ENCODE measurements at places on chromosomes 13 and 19.

GRCh38 chr13:49567491-49567890 lies 17.9 kb downstream of the RCBTB1 start:
- no peak for DNase-seq

- DNase-seq: peak; percentile 36
These were observed 5.7 kb downstream of the HOOK2 start for GRCh38 chr19:12769689-12770088.

- DNase-seq: no peak
These were observed 19.6 kb downstream of the MPND start for GRCh38 chr19:4362831-4363545.

- DNase-seq: no peak
These were observed 326.0 kb downstream of the HS6ST3 start for GRCh38 chr13:96415831-96416385.

- no peak for DNase-seq
These were observed 121.3 kb upstream of the CACNA1A start for GRCh38 chr19:13627531-13627930.

DNA sequence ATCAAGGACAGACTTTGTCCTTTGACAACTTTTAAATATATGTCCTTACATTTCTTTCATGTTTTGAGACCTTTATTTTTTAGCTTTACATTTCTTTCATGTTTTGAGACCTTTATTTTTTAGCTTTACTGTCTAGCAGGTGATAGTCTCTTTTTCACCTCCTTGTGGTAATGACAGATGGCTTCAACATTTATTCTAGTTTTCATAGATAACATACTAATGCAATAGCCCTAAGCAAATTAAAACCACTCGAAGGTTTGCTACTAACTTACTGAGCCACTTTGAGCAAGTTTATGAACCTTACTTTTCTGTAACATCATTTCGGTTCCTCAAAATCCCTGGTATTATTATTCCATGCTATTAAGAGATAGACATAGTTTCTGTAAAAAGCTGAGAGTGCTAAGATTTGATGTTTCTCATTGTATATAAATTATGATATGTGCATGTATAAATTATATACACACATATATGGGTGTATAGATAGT lies 4.5 kb downstream of the DACH1 start:
- DNase-seq: no peak

DNA sequence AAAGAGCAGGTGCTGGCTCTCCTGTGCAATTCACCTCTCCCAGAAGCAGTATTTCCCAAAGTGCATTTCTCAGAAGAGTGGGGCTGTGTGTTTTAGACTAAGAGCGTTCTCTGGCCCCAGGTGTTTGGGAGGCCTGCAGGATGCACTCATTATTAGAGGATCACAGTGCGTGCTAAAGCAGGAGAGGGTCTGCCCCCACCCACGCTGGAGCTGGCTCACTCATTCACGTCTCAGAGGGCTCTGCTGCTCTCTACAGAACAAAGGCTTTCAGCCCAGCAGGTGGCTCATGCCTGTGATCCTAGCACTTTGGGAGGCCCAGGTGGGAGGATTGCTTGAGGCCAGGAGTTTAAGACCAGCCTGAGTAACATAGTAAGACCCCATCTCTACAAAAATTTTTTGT lies 756.7 kb downstream of the UQCRFS1 start:
- DNase-seq: no peak

GRCh38 chr13:109668433-109669233 lies 117.8 kb downstream of the IRS2 start:
- no peak for DNase-seq

GRCh38 chr13:27699952-27700351 lies 78.3 kb downstream of the POLR1D start:
- DNase-seq: no peak

GRCh38 chr13:98533912-98534311 lies 43.0 kb downstream of the STK24 start:
- no peak for DNase-seq

GRCh38 chr13:36259361-36260137 lies 38.1 kb downstream of the CCDC169 start:
- no peak for DNase-seq

DNA sequence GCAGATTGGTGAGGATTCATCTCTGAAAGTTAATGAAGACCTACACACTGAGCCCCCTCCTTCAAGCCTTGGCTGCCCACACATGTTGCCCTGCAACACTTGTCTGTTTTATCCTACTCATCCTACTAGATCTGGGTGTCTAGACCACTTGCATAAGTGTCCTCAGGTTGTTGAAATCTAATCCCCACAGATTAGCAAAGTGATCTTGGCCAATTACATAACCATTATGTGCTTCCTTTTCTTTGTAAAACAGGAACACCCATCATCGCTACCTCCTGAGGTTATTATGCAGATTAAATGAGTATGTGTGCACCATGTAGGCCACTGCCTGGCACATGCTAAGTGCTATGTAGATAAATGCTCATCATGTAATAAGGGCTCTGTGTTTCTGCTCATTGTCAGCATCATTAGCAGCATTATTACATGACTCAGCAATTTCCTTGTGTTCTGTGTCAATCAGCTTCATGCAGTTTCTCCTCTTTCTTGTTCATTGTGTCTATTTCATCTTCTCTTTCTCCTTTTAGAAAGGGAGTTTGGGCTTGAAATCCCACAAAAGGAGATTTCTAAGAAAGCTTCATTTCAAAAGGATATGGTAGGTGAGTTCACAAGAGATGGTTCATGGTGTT lies 15.1 kb downstream of the ZNF175 start:
- no peak for DNase-seq

DNA sequence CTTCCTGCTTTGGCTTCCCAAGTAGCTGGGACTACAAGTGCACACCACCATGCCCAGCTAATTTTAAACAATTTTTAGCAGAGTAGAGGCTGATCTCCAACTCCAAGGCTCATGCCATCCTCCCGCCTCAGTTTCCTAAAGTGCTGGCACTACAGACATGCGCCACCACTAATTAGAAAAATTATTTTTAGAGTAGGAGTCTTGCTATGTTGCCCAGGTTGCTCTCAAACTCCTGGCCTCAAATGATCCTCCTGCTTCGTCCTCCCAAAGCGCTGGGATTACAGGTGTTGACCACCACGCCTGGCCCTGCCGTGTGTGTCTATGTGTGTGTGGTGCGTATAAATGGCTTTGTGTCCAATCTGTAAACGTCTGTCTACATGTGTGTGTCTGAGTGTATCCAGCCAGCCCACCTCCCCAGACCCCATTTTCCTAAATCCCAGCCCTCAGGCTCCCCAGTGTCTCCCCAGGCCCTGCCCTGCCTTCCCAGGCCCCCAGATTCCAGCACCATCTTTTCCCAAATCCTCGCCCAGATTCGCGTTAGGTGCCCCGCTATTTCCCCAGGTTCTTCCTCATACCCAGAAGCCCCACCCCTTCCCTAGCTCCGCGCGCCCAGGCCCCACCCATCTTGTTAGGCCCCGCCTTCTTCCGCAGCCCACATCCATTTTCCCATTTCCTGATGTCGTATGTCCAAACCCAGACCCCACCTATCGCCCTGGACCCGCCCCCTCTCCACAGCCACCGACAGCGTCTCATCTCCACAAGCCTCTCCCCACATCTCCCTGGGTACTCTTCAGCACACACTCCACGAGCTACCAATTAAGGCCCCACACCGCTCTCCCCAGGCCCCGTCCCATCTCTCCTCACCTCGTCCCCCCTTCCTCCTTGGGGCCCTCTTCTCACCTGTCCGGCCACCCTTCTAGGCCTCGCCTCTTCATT lies 24.9 kb downstream of the SLC8A2 start:
- no peak for DNase-seq

DNA sequence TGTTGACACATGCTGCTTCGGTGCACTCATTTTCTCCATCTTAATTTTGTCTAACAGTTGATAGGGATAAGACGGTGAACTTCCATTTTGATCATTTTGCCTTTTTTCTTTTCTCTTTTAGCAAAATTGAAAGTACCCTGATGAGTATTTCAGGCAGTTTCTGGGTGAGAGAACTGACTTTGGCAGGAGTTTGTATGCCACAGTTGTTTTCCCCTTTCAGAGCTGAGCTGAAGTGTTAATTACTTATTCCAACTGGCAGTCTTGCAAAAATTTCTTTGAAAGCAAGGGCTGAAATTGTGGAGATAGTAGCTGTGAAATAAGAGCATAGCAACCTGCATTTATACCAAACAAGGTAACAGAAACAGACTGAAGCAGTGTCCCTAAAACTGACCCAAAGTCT lies 180.2 kb downstream of the SLITRK5 start:
- DNase-seq: no peak

GRCh38 chr13:112820318-112820717 lies 130.5 kb downstream of the ATP11A start:
- DNase-seq: no peak

- no peak for DNase-seq
These were observed 50.3 kb downstream of the CCDC70 start for GRCh38 chr13:51912091-51912490.

DNA sequence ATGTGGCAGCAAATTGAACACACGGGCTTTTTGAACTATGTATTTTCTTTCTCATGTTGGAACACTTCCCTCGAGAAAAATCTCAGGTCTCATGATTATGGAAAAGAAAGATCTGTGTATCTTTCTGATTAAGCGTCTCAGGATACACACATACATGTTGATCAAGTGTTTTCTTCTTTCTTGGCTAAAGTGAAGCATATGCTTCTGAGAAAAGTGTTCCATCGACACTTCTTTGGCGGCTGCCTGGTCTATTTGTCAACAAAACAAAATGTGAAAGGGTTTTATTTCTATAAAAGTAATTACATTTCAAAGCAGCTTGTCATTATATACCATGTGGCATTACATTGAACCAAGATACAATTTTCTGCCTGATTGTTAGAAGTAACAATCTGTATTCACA lies 157.5 kb downstream of the DLEU7 start:
- no peak for DNase-seq

GRCh38 chr13:94662274-94662945 lies 49.9 kb downstream of the SOX21 start:
- DNase-seq: no peak

DNA sequence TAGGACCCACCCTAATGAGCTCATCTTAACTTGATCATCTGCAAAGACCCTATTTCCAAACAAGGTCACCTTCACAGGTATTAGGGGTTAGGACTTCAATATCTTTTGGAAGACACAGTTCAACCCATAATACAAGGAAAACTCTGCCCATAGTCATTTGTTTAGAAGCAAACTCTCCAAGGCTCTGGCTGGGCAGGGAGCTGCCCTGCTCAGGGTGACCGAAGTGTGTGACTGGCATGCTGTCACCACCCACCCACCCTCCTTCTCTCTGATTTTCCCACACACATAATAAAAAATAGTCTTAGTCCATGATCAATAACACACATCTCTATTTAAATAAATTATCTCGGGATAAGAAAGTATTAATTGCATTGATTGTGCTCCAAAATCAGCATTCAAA lies 161.1 kb downstream of the KCTD15 start:
- DNase-seq: no peak

DNA sequence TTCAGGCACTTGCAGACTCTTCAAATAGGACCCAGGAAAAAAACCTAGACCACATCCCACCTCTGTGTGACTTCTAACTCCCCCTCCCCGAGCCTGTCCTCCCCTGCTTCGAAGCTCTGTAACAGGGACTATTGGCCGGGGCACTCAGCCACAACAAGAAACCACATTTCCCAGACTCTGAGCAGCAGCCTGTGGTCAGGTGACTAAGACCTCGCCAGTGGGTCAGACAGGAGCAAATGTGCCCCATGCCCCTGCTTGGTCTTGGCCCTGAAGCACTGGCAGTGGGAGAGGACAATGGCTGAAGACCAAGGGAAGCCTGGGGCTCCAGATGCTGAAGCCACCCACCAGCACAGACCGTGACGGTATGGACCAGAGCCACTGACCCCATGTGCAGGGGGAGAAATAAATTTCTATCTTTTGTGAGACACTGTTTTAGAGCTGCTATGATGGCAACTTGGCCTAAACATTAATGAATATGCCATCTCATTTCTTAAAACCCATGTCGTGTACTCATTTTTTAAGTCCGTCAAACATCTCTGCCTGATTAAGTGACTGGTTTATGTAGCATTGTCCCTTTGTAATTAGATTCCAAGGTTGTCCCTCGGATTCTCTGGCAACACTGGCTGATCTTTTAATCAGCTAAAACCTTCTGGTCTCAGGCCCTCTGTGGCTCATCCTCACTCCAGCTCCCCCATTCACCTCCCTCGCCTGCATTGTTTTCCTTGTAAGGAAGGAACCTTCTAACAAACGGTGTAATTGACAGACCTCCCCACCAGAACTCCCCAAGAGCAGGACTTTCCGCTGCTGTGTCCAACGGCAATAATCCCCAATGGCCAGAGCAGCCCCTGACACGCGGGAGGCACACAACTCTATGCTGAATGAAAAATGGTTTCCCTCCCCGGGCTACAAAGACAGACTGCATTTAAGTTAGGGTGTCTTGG lies 98.4 kb downstream of the STK24 start:
- no peak for DNase-seq

DNA sequence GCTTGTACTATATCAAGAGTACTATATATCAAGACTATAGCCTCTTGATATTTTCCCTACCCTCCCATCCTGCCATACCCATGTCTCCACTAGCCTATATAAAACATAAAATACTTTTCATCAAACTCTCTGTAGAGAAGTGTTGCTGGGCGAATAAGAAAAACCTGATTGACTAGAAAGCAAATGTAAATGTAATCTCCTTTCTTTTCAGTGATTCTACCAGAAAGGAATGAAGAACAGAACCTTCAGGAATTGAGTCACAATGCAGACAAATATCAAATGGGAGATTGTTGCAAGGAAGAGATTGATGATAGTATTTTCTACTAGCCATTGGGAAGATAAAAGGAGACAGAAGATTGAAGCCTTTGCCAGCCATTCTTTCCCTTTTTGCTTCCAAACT lies 89.2 kb downstream of the KCNRG start:
- no peak for DNase-seq

GRCh38 chr13:24764276-24764630 lies 284 bp downstream of the RNF17 start:
- DNase-seq: no peak

GRCh38 chr13:41061914-41062837 lies 867 bp downstream of the WBP4 start:
- DNase-seq: no peak

GRCh38 chr13:29702912-29703351 lies 107.4 kb upstream of the SLC7A1 start:
- no peak for DNase-seq

GRCh38 chr13:73355134-73355533 lies 296.3 kb downstream of the KLF5 start:
- DNase-seq: no peak

DNA sequence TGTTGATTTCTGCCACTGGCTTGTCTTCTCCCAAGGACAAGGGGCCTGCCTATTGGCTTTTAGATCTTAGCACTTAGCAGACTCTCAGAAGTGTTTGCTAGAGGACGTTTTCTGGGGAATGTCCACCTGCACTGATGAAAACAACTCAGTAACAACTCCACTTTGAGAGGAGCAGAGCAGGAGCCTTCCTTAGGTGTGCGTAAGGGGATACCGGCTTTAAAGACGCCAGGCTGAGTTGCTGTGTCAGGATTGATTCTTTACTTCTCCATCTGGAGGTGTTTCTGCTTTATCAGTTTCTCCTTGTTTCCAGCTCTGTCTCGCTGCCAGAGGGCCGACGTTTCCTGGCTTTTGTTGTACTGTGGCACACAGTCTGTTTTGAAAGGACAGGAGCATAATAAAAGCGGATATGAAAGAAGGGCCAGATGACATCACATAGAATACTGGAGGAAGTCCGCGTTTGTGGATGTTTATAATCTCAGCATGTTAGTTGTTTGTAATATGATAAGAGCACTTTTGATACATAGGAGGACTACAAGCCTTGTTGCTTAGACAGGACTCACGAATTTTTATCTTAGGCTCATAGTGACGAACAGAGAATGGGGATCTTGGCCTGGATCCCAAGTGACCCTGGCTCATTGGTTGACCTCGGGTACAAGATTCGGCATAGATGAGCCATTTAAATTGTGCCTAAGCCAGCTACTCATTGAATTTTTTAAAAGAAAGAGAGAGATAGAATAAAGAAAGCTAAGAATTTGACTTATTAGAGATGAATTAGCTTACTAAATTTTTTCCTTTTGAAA lies 34.6 kb downstream of the COL4A2 start:
- no peak for DNase-seq

Data from activated CD4-positive, alpha-beta T cell treated with anti-CD3 and anti-CD28 coated beads for 1 hour (primary cell).